ENCODE measurements at places on chromosomes 3 and 15. TPM values are rescaled to one million over a fixed set of nuclear protein-coding genes. Genes with fewer than 3 reads are reported as not detected.

GRCh38 chr3:182682263-182683241, 110.8 kb upstream of the ATP11B start:
- DNase-seq = peak; percentile 3

- DNase-seq = no peak
Measured at GRCh38 chr3:139473155-139473771, 3.1 kb downstream of the RBP2 start.

GRCh38 chr3:71753701-71754609, at the start of gene GPR27:
Gene GPR27, plus strand, starts transcription at chr3:71753855. Its CDS starts 195 bp downstream, at chr3:71754050.
- peak; percentile 36 for DNase-seq

DNA sequence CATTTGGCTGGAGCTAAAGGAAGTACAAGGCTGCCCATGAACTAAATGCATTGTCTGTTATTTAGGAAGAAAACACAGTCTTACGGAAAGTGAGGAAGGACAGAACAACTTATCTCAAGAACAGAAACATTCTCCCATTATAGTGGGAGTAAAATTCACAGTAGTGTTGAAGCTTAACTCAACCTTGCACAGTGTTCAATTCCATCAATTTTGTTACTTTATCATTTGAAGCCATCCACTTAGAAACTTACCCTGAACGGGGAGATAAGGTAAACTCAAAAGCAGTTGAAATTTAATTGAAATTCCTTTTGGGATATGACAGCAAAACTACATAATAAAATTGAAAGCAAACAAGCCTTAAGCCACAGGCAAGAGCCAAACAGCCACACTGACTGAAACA, 186.9 kb downstream of the PCCB start:
- no peak for DNase-seq

- no peak for DNase-seq
Measured at GRCh38 chr3:120650311-120650710, 31.7 kb downstream of the HGD start.

GRCh38 chr3:24545887-24546286, 51.2 kb upstream of the THRB start:
- DNase-seq = peak; percentile 8

GRCh38 chr15:62648954-62649353, 393.6 kb upstream of the TPM1 start:
- DNase-seq = no peak

GRCh38 chr3:188589071-188589470, 435.1 kb downstream of the LPP start:
- DNase-seq = no peak

DNA sequence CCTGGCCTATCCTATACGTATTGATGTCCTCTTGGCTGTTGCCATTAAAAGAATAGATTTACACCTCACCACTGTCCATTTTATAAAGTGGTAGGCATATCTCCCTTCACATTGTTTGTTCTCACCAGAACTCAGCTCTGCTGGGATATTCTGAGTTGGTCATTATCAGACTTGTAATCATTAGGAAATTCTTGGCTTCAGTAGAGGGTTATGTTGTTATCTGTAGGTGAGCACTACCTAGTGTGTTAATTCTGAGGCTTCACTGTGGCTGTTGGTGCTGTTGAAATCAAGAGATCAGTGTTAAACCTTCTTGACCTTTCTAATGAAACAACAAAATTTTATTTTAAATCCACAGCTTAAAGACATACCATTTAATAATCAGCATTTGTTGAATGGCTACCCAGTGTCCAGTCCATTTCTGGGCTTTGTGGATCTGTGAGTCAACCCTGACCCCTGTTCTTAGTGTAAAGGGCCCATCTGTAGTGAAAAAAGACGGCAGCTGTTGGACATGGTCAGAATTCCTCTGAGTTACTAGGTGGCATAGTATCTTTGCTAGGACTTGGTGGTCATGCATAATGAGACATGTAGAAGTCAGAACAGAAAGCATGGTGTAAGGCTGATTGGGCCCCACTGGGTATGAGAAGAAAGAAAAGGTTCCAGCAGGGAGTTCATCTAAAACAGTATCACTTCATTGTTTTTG, 32.9 kb upstream of the P4HTM start:
- DNase-seq = no peak

DNA sequence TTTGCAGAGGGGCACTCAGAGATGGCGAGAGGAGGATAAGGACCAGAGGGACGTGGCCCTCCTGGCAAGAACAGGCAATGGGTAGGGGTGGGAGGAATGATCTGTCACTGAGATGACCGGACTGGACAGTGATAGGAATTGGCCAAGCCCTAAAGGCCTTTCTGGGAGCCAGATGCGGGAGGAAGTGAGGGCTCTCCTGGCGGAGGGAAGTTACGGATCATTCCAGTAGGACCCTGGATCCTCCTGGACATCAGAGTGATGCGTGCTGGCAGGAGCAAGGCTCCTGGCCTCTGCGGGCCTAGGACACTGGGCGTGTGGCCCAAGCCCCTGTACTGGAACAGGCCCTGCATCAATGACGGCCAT, 23.4 kb downstream of the KIF7 start:
- no peak for DNase-seq

DNA sequence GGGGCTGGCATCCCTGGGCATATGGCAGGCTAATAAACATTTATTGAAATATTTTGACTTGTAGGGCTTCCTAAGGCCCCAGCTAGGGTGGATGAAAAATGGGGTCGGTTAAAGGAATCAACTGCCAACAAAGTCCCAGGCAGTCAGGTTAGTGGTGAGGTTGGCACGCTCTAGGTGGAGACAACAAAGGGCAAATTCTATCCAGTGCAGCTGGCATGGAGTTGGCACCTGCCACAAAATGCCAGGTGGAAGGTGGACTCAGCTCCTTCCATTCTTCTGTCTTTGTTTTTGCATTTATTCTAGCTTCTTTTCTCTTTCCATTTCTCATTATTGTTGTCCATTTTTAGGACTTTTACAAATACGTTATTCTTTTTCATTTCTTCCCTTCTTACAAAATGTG, 31.0 kb downstream of the LCMT2 start:
- peak; percentile 64 for DNase-seq

GP9 gene
- not detected for total RNA-seq

ZNF501 gene
- total RNA-seq = 0.03 TPM

SPATA16 gene
- total RNA-seq = not detected

CTSH gene
- total RNA-seq = 74.3 TPM

SSUH2 gene
- not detected for total RNA-seq

FETUB gene
- total RNA-seq = not detected

GOLGA6D gene
- not detected for total RNA-seq
